ENCODE measurements at places on chromosomes 7 and 10.

DNA sequence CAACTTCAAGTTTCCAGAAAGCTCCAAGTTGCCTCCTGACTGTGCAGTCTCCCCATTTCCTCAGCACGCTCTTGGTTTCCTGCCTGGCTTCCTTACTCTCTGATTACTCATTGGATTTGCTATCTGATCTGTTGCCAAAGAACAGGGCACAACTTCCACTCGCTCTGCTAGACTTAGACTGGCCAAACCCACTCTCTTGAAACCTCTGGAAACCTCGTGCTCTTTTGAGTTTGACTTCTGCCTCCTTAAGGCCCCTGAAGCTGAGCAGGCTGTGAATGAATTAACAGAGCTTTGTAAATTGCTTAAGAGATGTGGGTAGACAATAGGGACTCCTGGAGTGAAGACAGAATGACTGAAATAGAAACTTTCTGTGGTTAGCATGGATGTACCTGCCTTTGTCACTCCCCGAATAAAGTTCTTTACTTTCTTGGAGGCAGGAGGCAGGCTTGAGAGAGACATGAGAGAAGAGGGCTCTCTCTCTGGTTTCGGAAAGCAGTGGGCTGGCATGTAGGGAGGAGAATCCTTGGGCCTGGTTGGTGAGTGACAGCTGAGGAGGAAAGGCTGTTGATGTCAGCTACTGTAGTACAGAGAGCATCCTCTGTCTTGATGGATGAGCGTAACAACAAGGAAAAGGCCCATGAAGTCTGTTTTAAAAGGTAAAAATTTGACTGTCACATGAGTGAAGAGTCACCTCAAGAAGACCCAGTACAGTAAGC is 70.8 kb downstream of the CHN2 start:
- no peak for DNase-seq
- peaks cover 4% of the 10 kb centered on the region for H3K36me3 ChIP-seq
- H3K27ac ChIP-seq: no peak overlapping the region

DNA sequence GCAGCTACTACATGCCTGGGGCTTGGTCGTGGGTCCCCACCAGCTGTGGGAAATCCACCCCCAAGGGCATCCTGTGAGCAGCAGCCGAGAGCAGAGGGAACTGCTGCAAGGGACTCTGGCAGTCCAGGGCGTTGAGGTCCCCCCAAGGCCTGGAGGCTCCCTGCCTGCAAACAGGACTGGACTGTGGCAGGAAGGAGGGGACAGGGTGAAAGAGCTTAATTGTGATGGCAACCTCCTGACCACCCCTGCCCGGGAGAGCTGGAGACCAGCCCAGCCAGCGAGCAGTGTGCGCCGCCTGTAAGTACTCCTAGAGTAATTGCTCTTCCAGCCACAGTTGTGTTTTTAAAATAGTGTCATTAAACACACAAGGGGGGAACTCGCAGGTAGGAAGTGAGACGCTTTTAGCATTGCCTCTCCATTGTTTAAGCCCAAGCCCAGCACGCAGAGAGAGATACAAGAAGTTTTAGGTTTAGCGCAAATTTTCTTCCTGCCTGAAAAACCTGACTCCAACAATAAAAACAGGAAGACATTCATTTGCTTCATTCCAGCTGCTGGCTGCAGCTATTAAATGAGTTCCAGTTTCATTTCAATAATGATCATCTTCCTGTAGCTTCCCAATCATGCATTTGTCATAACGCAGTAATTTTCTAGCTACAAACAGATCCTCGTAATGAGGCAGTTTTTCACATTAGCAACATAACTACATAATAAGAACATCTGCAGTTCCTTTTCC is 111.1 kb downstream of the EBF3 start:
- H3K4me3 ChIP-seq: no peak overlapping the region
- no peaks in the 10 kb centered on the region for H3K36me3 ChIP-seq
- H3K4me1 ChIP-seq: no peaks in the 10 kb centered on the region
- no peak for DNase-seq
- no peak overlapping the region for H3K27ac ChIP-seq

DNA sequence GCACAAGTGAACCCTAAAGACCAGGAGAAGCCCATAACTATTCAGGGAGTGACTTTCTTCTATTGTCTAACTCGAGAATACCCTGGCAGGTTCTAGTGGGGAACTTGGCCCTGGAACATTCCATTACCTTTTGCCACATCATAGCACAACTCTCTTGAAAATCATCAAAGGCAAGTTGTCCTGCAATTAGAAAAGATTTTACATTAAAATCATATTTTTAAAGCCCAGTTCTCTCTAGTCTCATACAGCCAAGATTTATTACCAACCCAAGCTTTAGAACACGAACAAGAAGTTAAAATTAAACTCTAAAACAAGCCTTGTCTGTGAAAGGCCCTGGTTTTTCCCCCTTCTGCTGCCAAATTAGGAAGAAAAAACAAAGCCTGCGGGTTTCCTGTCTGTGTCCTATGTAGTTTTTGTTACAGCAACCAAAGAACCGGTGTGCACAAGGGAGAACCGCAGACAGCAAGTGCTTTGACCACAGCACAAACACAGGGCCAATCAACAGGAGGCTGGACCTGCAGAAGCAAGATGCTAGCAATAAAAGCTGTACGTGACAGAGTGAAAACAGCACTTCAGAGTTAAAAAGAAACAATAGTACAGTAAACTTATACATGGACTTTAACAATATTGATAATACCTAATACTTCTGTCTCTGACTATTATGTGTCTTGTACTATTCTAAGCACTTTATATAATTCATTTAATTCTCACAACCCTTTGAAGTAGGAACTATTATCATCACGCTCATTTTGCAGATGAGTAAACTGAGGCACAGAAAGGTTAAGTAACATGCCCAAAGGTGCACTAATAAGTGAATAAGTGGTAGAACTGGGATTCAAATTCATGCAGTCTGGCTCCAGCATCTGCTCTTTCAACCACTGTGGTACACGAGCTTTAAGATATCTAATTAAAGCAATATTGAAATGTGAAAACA is 65.8 kb downstream of the STK17A start:
- peak overlapping the region; percentile 72 for H3K4me3 ChIP-seq
- peaks cover 34% of the 10 kb centered on the region for H3K36me3 ChIP-seq

GRCh38 chr10:108465871-108466641 is 1301.5 kb upstream of the SORCS1 start:
- no peaks in the 10 kb centered on the region for H3K36me3 ChIP-seq
- no peaks in the 10 kb centered on the region for H3K4me1 ChIP-seq

GRCh38 chr10:101565936-101566332 is 22.1 kb downstream of the POLL start:
- H3K4me1 ChIP-seq: peaks cover 11% of the 10 kb centered on the region
- no peak for DNase-seq
- peaks cover 75% of the 10 kb centered on the region for H3K27me3 ChIP-seq
- H3K36me3 ChIP-seq: peaks cover 5% of the 10 kb centered on the region
- H3K27ac ChIP-seq: no peak overlapping the region

GRCh38 chr7:4800487-4800886 is 25.1 kb downstream of the AP5Z1 start:
- no peak overlapping the region for H3K4me3 ChIP-seq
- no peaks in the 10 kb centered on the region for H3K27me3 ChIP-seq
- H3K27ac ChIP-seq: no peak overlapping the region
- no peaks in the 10 kb centered on the region for H3K4me1 ChIP-seq
- peaks cover 5% of the 10 kb centered on the region for H3K36me3 ChIP-seq

DNA sequence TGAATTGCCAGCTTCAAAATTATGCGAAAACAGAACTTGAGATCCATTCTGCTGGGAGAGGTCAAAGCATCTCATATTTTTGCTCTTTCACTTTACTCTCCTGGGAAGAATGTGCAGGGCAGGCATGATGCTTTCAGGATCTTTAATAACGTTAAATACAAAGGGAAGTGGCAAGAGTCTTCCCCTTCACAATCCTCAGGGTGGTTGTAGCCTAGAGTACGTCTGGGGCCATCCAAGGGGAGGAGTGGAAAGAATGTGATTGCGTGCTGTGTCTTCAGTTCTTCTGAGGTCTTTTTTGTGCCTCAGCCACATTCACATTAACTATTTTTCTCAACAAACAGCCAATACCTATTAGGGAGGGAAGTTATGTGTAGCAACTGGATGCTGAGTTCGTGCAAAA is 207.3 kb downstream of the HGF start:
- no peak overlapping the region for H3K4me3 ChIP-seq
- H3K36me3 ChIP-seq: no peaks in the 10 kb centered on the region
- no peak overlapping the region for H3K27ac ChIP-seq
- no peaks in the 10 kb centered on the region for H3K27me3 ChIP-seq

DNA sequence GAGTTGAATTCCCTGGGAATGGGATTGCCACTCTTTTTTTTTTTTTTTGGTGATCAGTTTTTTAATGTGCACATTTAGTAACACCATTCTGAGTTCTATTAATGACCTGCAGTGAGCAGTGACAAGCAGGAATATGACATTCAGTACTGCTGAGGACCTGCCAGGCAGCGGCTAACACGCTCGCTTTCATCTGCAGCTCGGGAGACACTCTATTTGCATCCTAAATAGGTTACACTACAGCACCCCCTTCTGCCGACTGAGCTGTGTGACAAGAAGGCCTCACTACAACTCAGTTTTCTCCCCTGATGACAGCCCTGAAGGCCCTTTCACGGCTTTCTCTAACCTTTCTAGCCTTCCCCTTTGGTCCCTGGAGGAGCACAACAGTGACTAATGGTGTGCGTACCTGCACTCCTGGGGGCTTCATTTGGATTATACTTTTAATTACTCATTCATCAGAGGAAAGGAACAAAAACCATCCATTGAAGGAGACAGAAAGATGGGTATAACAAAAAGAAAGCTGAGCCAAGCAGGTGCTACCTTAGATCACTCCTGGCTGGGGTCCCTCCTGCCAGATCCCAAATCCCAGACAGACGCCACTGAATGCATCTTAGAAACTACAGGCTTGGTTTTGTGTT is 872.4 kb downstream of the LRMDA start:
- H3K4me1 ChIP-seq: no peaks in the 10 kb centered on the region
- H3K36me3 ChIP-seq: no peaks in the 10 kb centered on the region
- H3K27me3 ChIP-seq: no peaks in the 10 kb centered on the region
- no peak overlapping the region for H3K4me3 ChIP-seq

GRCh38 chr7:131145026-131145425 is 182.7 kb upstream of the MKLN1 start:
- no peak overlapping the region for H3K27ac ChIP-seq
- no peaks in the 10 kb centered on the region for H3K4me1 ChIP-seq
- H3K27me3 ChIP-seq: no peaks in the 10 kb centered on the region
- H3K36me3 ChIP-seq: no peaks in the 10 kb centered on the region
- H3K4me3 ChIP-seq: no peak overlapping the region

GRCh38 chr10:33252324-33252723 is 82.1 kb downstream of the NRP1 start:
- DNase-seq: no peak
- H3K4me1 ChIP-seq: peaks cover 24% of the 10 kb centered on the region
- no peak overlapping the region for H3K4me3 ChIP-seq
- peaks cover 30% of the 10 kb centered on the region for H3K27me3 ChIP-seq

GRCh38 chr7:34036972-34037792 is 131.8 kb downstream of the BMPER start:
- H3K4me3 ChIP-seq: no peak overlapping the region
- H3K36me3 ChIP-seq: no peaks in the 10 kb centered on the region
- no peak for DNase-seq
- H3K27ac ChIP-seq: no peak overlapping the region
- H3K27me3 ChIP-seq: no peaks in the 10 kb centered on the region

DNA sequence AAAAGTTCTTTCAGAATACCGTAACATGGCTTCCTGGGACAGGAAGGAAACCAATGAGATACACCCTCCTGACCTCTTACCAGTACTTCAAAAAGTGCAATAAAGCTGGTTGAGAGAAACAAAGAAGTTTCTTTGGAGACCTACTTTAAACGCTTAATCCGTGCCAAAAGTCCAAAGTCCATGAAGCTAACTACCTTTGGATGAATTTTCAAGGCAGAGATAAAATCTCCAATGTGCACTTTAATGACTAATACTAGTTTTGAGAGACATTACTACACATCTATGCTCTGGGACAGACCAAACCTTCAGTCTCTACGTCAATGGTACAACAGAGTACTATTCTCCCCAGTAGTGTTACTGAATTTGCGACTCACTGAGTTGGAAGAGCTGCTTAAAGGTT is 46.1 kb downstream of the UBE2H start:
- H3K27ac ChIP-seq: peak overlapping the region; percentile 7
- H3K4me1 ChIP-seq: peaks cover 64% of the 10 kb centered on the region
- H3K4me3 ChIP-seq: peak overlapping the region; percentile 58
- no peaks in the 10 kb centered on the region for H3K27me3 ChIP-seq
- DNase-seq: no peak
- peaks cover 8% of the 10 kb centered on the region for H3K36me3 ChIP-seq

- no peaks in the 10 kb centered on the region for H3K27me3 ChIP-seq
- no peak overlapping the region for H3K27ac ChIP-seq
- DNase-seq: no peak
- no peak overlapping the region for H3K4me3 ChIP-seq
Measured at GRCh38 chr10:129594811-129595210, 127.8 kb downstream of the MGMT start.

GRCh38 chr10:3848005-3848774 is 63.2 kb upstream of the KLF6 start:
- no peak overlapping the region for H3K4me3 ChIP-seq
- peaks cover 10% of the 10 kb centered on the region for H3K36me3 ChIP-seq
- no peaks in the 10 kb centered on the region for H3K27me3 ChIP-seq

DNA sequence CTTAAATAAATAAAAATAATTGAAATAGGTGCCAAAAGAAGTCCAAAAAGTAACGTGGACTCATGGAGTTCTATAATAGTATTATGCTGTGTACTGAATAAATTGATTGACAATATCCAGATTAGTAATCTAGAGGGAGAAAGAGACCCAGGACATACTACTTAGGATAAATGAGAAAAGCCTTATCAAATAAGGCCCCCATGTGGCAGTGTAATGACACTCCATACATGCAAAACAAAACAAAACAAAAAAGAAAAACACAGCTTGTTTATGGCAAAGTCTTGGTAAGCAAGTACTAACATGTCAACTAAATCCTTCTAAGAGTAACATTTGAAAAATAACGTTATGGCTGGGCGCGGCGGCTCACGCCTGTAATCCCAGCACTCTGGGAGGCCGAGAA is 3.6 kb upstream of the RUNDC3B start:
- H3K4me3 ChIP-seq: no peak overlapping the region
- H3K27ac ChIP-seq: no peak overlapping the region
- H3K36me3 ChIP-seq: peaks cover 15% of the 10 kb centered on the region
- no peak for DNase-seq
- H3K27me3 ChIP-seq: peaks cover 7% of the 10 kb centered on the region

DNA sequence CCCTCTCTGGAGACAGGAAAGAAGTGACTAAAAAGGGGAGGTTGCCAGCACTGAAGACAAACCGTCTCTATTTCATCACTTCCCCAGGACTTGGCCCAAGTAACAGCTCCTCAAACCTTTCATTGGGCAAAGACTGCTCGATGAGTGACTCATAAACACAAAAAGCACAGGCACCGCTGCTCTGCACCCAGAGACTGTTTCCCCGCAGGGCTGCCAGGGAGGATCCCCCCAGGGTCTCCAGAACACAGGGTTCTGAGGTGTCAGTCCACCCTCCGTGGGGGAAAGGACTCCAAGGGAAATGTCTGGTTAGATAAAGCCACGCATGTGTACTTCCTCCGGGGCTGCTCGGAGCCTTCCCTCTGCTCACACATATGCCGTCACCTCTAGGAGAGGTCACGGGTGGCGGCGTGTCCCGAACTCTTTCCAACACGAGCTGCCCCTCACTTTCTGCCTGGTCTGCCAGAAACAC is 59.9 kb downstream of the INSIG1 start:
- H3K27me3 ChIP-seq: peaks cover 57% of the 10 kb centered on the region
- no peak overlapping the region for H3K27ac ChIP-seq
- H3K4me1 ChIP-seq: no peaks in the 10 kb centered on the region

All from central memory CD8-positive, alpha-beta T cell (primary cell).